ENCODE measurements at places on chromosomes 12 and 14.
A peak's percentile ranks its signal among the peaks of the same experiment; 100 is the strongest.

GRCh38 chr12:105616971-105617540, 286.6 kb downstream of the C12orf75 start:
- DNase-seq, result no peak

DNA sequence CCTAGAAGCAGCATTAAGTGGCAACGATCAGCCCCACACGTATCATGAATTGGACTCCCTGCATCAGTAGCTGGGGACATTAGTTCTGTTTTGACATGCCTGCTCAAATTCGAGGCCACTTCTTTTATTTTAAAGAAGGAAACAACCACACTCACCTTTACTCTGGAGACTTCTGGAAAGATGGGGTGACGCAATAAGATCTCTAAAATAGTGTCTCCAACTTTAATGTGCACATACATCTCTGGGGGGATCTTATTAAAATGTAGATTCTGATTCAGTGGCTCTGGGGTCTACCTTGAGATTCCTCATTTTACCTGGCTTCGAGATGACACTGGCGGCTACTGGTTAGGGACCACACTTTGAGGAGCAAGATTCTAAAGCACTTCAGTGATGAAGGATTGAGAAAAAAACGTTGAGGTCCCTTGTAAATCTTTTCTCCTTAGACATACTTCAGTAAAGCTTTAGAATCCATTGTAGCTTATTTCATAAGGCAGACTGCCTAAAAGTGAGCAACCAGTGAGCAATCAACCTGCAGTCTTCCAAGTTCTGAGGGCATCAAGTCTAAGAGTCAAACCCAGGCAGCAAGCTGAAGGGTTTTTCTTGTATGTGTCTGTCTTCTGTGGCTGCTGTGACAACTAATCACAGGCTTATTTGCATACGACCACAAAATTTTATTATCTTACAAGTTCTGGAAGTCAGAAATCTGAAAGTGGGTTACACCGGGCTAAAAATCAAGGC, 718.6 kb upstream of the TBX3 start:
- DNase-seq, result no peak

DNA sequence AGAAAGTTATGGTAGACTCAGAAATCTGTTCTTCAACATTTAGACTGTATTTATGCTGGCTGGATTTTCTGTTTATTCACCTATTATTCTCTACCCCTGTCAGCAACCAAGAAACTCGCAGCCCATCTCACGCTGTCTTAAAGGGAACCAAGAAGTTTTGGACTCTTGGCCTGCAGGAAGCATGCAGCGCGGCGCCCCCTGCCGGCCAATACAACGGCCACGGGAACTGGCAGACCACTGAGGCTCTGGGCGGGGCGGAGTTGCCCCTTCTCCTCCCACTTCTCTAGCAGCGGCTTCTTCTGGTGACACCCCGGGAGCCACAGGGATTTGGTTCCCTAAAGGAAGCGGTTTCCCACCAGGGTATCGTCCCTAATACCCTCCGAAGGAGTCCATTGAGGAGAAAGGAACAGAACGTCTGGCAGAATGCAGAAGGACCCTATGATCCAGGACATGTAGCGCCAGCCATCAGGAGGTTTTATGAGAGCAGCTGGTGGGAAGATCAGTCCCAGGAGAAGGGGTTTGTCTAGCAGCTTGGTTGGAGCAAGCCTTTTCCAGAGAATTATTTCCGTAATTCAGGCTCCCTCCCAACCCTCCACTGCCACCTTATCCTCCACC, 21.0 kb upstream of the RNASE2 start:
- DNase-seq, result peak; percentile 5

- peak; percentile 16 for DNase-seq
Observed at GRCh38 chr12:93536111-93536765, 36.2 kb upstream of the SOCS2 start.

- no peak for DNase-seq
Observed at GRCh38 chr14:55122440-55122986, 6.5 kb upstream of the LGALS3 start.

GRCh38 chr12:118521036-118521370, 144.6 kb downstream of the SUDS3 start:
- no peak for DNase-seq

- no peak for DNase-seq
Observed at GRCh38 chr14:43135877-43136411, 1371.1 kb downstream of the FSCB start.

GRCh38 chr12:114679942-114680341, 4.0 kb downstream of the TBX3 start:
- DNase-seq, result no peak

GRCh38 chr14:76782115-76782884, 21.0 kb downstream of the VASH1 start:
- no peak for DNase-seq

GRCh38 chr12:92162079-92162478, 16.4 kb upstream of the BTG1 start:
- DNase-seq, result no peak

GRCh38 chr12:53115112-53115890, 12.0 kb downstream of the SOAT2 start:
- no peak for DNase-seq

DNA sequence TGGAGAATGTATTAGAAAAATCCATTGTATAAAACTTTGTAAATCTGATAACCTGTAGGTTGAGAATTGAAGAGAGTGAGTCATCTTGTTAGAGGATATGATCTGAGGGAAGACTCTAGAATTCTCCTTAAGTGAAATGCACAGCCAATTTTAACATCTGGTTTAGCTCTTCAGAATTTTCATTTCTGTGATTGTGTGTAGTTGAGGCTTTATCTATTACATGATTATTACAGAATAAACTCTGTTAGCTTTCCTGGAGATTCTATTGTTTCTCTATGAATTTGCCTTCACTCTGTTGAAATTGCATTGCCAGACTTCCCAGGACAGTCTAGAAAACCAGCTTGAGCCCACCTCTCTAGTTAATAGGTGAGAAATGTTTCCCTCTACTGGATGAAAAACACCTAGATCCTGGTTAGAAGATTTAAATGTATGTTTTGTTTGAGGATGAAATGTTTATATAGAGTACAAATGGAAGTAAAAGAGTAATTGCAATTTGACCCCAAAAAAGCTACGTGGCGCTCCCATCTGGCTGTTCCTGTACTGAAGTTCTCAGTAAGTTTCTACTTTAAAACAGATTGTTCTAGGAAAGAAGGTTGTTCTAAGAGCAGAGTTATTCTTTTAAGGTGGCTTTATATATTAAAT, 2.9 kb downstream of the NUDT4 start:
- DNase-seq, result peak; percentile 34

DNA sequence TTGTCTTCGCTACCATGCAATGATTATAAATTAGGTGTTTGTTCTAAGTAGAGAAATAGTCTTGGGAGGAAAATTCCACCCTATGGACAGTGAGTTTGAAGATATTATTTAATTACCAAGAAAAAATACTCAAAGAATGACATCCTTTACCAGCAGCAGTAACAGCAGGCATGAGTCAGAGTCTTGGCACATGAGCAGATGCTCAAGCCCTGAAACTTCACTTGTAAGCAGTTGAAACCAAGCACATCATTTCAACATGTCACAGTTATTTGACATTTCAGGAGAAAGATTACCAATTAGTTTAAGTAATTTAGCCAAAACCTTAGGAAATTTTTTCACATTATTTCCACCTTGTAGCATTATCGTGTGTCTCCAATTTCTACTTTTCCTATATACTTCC, 99.2 kb downstream of the C12orf50 start:
- DNase-seq, result no peak

- DNase-seq, result no peak
Observed at GRCh38 chr12:63164911-63165310, 13.9 kb upstream of the AVPR1A start.

GRCh38 chr12:78018171-78018910, 187.6 kb downstream of the NAV3 start:
- DNase-seq, result no peak

GRCh38 chr12:102232446-102232845, 34.8 kb upstream of the PMCH start:
- no peak for DNase-seq

- DNase-seq, result no peak
Observed at GRCh38 chr14:20482382-20482781, 13.2 kb downstream of the PNP start.

DNA sequence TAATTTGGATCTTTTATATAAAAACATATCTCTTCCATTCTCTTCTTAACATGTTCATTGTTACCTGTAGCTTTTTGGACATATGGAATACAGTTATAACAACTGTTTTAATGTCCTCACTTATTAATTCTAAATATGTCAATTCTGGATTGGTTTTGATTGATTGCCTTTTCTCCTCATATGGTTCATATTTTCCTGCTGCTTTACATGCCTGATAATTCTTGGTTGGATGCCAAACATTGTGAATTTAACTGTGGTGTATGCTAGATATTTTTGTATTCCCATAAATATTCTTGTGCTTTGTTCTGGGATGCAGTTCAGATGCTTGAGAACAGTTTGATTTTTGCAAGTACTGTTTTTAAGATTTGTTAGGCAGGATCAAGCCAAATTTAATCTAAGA, 10.8 kb downstream of the C14orf132 start:
- peak; percentile 10 for DNase-seq

DNA sequence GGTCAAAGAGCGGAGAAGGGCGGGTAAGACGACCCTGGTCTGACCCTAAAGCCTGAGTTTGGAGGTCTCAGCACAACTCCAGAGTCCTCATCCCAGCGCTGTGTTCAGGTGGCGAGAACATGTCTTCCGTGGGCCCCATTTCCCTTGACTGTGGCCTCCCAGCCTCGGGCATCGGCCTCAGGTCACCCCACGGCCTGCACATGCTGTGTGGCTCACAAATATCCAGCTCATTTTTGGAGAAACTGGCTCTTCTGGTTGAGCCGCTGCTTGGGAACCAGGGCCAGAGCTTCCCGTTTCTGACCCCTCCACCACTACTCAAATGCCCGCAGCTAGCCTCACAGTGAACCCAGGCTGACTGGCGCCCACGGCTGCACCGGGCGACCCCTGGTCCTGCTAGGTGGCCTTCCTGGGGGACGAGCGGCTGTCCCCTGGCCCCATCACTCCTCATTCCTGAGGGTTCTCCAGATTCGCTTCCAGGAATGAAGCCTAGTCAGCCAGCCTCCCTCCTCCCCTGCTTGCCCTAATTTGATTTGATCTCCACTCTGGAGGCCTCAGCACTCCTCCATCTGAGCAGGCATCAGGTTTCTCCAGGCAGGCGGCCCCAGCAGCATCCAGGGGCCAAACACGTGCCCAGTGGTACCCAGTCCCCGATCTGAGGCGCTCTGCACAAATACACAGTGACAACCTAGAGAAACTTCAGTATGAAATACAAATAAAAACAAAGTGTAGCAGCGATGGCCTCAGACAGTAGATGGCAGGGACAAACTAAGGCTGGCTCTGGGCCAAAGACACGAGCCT, 4.7 kb downstream of the P2RX2 start:
- DNase-seq, result no peak

GRCh38 chr14:71523630-71524319, 408.5 kb upstream of the RGS6 start:
- no peak for DNase-seq

- DNase-seq, result no peak
Observed at GRCh38 chr14:76491172-76491930, 115.4 kb downstream of the ESRRB start.

DNA sequence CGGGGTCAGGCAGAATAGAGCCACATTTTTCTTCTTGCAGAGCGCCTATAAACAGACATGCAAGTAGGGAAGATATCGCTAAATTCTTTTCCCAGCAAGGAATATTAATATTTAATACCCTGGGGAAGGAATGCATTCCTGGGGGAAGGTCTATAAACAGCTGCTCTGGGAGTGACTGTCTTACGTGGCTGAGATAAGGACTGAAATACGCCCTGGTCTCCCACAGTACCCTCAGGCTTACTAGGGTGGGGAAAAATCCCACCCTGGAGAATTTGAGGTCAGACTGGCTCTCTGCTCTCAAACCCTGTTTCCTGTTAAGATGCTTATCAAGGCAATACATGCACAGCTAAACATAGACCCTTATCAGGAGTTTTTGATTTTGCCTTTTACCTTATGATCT, 262.3 kb downstream of the CEP128 start:
- no peak for DNase-seq

DNA sequence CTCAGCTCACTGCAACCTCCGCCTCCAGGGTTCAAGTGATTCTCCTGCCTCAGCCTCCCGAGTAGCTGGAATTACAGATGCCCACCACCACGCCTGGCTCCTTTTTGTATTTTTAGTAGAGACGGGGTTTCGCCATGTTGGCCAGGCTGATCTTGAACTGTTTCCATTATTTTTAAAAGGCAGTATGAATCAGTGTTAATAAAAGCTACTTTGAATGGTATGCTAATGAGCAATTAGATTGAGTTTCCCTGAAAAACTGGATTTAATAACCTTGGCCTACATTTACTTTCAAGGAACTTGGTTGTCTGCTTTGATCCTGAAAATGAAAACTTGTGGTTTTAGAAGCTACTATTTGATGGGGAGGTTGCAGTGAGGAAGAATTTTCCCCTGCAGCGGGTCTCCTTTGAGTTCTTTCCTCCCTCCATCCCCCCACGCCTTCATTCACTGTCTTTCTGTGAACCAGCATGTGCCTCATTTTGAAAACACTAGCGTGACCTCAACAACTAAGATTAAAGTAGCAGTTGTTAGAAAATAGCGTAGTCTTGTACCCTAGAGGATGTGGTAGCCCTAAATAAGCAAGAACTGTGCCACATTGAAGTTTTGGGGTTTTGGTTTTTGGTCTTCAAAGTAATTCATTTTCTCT, 17.8 kb upstream of the RPS6KA5 start:
- DNase-seq, result no peak

DNA sequence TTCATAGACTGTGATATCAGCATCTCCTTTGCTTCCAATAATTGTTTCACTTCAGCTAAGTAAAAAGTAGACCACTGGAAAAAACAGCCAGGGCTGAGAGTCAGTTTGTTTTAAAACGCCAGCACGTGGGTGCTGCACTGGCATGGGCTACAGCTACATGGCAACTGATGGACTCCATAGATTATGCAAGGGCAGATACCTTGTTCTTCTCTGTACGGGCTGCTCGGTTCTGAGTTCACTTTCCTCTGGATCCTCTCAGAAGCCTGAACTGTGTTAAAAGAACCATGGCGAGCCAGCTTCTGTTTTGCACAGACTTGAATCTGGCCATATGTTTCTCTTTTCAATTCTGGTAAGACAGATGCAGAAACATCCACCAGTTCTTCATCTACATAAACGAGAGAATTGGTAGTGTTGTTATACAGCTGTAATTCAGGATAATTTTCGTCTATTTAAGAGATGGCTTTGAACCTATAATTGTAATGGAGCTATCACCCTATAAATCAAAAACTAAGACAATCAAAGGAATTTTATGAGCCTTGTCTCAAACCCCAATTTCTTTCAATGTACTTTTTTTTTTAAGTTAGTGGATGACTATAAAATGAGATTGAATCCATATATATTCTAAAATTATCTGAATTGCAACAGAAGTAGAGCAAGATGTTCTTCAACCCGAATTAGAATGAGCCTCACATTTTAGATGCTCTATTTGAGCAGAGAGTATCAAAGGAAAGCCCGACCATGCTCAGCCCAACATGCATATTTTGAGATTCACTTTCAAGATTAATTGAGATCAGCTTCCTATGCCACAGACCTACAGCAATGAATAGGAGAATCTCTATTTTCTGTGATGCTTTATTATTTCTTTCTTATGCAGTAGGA, 31.5 kb downstream of the E2F7 start:
- no peak for DNase-seq
